ENCODE measurements at places on chromosomes 3 and 15. TPM values are rescaled to one million over a fixed set of nuclear protein-coding genes. Genes with fewer than 3 reads are reported as not detected.

The PARP15 gene
- 20.7 TPM for total RNA-seq

The NANOGP8 gene
- not detected for total RNA-seq

The MKRN2OS gene
- total RNA-seq: not detected

The BCHE gene
- total RNA-seq: 0.51 TPM

The ARIH1 gene
- total RNA-seq: 55.7 TPM

The TMCO5A gene
- not detected for total RNA-seq
